ENCODE measurements at places on chromosomes 6 and 20. TPM values are rescaled to one million over a fixed set of nuclear protein-coding genes. Genes with fewer than 3 reads are reported as not detected.

DNA sequence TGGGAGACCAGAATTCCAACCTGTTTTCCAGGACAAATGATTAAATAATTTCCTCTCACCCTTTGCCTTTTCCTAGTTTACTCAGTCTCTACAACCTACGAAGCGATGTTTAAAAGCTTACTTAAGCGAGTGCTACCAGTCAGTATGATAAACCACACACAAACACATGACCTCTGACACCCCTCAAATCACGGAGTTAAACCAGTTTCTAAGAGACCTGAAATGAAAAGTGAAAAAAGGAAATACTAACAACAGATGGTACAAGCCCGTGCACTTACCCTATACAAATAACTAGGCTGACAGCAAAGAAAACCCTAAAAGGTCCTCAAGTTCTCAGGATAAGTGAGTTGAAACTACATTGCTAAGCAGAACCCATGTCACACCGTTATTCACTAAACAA, 7.7 kb downstream of the TNFRSF21 start:
- DNase-seq = no peak

GRCh38 chr6:72636786-72637185, 14.9 kb downstream of the KCNQ5 start:
- no peak for DNase-seq

DNA sequence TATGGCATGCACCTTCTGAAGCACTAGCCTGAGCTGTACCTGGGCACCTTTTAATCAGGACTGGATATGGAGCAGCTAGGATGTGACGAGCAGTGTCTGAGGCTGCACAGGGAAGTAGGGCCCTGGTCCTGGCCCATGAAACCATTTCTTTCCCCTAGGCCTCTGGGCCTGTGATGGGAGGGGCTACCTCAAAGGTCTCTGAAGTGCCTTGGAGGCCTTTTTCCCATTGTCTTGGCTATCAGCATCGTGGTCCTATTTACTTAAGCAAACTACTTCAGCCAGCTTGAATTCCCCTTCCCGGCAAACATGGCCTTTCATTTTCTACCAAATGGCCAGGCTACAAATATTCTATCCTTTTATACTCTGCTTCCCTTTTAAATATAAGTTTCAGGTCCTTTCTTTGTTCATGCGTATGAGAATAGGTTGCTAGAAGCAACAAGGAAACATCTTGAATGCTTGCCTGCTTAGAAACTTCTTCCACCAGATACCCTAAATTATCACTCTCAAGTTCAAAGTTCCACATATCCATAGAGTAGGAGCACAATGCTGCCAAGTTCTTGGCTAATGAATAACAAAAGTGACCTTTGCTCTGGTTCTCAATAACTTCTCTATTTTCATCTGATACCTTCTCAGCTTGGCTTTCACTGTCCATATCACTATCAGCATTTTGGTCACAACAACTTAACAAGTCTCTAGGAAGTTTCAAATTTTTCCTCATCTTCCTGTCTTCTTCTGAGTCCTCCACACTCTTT, 673.1 kb downstream of the HTR1B start:
- no peak for DNase-seq

The EYS gene
- 0.65 TPM for polyA plus RNA-seq

DNA sequence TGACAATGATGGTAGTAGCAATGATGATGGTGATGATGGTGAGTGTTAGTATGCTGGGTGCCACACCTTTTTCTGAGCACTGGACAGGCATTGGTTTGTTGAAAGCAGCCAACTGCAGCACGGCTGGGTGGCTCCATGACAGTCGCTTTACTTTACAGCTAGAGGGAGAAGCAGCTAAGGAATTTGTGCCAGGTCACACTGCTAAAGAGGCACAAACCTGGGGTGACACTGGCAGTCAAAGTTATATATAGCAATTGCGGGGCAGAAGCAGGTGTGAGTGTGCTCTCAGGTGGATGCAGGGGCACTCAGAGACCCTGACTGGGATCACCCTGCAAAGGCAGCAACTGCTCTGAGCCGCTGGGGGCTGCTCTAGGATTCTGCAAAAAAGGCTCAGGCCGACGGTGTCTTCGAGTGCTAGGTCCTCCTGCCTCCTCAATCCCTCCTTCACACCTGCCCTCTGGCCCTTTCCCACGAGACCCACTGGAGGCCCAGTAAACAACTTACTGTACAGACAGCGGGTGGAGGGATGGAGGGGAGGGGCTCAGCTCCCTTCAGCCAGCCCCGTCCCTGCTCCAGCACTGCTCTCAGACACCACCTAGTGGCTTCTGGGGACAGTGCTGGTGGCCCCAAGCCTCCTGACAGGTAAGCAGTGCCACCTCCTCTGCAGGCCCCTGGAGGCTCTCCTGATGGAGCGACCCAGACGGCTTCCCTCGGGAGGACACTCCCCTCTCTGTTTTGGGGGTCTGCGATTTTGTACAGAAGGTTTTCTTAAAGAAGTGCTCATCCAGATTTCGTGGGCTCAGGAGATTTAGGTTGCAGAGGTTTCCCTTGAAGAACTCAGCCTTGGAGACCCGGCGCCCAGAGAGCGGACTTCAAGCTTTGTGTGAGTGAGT, 4.4 kb upstream of the RPS21 start:
- DNase-seq = peak; percentile 89

The OSBPL2 gene
- polyA plus RNA-seq = 33.1 TPM

The ANKEF1 gene
- 6.2 TPM for polyA plus RNA-seq

DNA sequence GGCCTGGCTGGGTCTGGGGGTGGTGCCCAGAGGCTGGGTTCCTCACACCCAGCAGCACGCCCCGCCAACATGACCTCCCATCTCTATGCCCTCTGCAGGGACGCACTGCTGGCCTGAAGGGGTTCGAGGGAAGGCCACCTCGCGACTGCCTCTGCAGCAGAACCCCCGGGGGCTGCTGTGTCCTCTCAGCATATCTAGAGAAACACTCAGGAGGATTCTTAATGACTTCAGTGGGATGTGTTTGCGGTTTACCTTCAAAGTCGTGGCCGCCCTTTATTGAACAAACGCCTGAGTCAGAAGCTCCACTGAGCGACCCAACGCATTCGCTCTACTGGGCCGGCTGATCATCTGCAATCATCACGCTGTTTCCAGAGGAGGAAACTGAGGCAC, 54.8 kb upstream of the GATA5 start:
- DNase-seq = no peak

DNA sequence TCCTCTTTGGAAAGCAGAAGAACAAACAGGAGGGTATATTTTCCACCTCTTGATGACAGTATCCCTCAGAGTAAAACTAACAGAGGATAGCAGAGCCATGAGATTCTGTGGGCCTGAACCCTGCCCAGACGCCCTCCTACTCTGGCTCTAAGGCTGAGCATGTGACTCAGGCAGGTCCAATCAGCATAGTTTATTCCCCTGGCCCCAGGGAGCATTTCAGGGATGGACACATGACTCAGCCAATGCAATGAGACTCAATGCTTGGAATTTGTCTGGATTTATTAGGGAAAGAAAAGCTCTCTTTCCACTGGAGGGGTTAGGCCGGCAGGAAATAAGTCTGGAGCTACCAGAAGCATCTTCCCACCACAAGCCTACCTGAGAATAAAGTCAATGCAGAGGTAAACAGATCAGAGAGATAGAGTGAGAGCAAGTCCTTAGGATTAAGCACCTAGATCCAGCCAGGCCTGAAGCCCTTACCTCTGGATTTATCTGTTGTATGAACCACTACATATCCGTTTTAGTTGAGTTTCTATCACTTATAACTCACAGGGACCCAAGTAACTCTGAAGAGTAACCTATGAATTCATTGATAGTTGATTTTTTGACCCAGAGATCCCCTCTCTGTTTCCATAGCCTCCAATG, 68.2 kb upstream of the EYA2 start:
- no peak for DNase-seq

The MUCL3 gene
- 0.19 TPM for polyA plus RNA-seq

DNA sequence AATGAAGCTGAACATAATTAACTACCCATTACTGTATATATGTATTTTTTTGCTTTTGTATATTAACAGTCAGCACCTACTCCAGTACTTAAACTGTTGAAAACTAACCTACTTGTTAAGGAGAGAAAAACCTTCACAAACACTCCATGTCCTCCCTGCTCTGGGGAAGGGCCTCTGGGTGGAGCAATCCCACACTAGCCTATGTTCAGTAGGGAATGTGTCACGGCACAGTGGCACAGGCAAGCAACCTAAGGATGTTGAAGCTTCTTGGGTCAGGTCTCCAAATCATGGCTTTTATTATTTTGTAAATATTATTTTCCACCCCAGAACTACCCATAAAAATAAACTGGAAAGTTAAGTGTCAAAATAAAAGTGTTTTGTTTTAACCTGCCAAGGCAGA, 5.3 kb downstream of the MAN1A1 start:
- no peak for DNase-seq

GRCh38 chr6:76771059-76771634, 692.1 kb downstream of the HTR1B start:
- no peak for DNase-seq

The MCCD1 gene
- 0.27 TPM for polyA plus RNA-seq

GRCh38 chr6:12886961-12887775, 170.6 kb downstream of the PHACTR1 start:
- DNase-seq = no peak
